ENCODE measurements at places on chromosomes 7 and 10.

DNA sequence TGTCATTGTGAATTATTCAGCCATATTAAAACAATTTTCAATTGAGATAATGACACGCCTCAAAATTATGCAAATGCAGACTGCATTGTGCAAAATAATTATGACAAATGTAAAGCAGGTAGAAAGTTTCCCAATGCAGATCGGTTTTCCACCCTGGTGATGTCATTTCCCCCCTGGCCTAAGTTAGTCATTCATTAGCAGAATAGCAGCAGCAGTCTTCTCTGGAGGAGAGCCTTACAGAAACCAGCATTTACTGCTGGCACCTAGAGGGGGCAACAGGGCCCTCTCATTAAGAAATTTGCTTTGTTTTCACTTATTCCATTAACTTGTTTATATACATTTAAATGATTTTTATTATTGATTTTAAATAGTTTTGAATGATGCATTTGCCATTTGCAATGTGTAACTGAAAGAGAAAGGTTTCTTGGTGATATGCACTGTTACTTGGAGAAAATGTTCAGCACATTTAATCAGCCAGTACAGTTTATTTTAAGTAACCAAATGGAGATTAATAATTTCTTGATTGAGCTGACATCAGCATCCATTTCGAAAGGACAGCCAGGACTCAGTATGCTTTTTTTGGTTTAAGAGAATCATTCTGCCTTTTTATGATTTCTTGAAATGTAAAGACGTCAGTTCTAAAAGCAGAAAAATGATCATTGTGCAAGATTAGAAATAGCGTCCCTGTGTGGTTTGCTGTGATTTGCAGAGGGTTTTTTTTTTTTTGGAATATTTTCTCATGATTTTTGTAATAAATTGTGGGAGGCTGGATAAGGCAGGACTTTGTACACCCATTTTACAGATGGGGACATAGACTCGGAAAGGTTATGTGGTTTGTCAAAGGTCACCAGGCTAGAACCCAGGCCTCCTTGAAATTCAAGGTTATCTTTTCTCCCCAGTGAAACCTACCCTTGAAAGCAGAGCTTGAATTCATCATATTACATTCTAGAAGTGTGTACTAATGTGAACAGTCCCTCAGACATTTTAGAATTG, 3.5 kb downstream of the ARID5B start:
- DNase-seq, result no peak

DNA sequence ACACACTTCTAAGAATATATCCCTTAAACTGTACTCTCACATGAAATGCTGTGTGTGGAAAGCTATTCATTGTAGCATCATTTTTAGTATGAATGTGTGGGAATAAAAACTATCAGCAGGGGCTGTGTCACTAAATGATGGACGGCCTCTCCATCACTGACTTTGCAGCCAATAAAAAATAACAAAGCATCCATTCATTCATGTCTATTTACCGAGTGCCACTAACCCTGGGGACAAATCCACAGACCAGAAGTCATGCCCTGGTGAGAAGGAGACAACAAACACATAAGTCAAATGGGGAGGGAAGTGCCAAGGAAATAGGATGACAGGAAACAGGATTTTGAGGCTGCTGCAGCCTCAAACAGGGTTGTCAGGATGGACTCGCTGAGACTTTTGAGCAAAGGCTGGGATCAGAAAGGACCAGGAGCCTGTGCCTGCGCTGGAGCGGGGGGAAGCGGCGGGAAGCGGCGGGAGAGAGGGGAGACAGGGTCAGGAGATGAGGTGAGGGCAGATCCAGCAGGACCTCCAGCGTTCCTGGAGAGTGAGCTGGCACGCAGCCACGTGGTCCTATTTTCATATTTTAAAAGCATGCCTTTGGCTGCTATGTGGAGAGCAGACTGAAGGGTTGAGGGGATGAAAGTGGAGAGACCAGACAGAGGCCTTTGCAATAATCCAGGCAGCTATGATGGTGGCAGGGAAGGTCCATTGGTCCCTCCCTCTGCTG, 2.2 kb upstream of the NOM1 start:
- no peak for DNase-seq

DNA sequence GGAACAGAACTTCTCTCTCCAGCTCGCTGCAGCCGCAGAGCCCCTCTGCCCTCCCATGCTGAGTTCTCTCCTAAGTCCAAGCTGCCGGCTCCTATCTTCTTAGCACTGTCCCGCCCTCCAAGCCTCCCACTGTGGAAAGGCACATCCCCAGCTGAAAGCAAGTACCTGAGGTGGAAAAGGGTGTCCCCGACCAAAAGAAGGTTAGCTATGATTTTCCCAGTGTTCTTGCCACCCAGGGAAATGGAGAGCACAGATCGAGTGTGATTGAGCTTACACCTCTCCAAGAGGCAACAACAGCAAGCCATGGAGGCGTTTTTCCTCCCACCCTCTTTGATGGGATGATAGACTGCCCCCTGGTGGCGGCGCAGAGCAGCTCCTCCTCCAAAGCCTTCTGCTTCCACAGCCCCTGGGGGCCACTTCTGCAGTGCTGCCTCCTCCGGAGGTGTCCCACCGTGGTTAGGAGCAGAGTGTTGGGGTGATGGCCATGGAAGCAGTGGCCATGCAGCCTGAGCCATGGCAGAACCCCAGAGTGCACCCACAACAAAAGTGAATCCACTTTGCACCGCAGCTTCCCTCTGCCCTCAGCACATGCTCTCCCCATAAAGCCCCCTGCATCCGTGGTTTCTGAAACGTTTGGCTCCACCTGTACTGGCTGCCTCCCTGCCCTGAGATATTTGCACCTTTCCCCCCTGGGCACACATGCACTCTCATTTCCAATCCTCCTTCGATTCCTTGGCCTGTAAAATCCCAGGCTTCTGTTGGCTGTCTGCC, 143.1 kb upstream of the STK17A start:
- DNase-seq, result peak; percentile 84

DNA sequence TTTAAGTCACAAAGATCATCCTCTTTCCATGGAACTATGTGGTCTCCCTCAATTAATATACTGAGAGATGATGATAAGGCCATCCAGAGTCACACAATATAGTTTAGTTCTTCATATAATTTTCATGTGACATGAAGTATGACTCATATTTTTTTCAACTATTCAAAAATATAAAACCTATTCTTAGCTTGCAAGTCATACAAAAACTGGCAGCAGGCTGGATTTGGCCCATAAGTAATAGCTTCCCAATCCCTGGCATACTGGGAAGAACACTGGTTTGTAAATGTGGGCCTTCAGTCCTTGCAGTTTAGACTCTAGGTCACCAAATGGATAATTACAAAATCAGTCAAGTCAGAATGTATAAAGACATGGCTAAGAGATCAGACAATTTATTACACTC, 356.6 kb downstream of the PPP1R3A start:
- no peak for DNase-seq

DNA sequence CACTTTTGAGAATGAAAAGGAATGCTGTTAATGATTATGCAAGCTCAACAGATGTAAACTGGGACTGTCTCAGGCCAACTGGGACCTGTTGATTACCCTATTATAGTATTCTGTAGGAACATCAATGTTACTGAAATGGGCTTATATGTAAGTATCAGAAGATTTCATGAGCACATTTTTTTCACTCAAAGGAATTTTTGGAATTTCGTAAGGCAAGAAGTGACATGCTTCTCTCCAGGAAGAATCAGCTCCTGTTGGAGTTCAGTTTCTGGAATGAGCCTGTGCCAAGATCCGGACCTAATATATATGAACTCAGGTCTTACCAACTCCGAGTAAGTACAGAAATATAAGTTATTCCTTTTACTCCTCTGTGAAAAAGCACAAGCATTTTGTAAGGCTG, 19.2 kb downstream of the NIPSNAP2 start:
- no peak for DNase-seq

- DNase-seq, result no peak
Observed at GRCh38 chr7:67794544-67794943, 797.9 kb downstream of the TYW1 start.

DNA sequence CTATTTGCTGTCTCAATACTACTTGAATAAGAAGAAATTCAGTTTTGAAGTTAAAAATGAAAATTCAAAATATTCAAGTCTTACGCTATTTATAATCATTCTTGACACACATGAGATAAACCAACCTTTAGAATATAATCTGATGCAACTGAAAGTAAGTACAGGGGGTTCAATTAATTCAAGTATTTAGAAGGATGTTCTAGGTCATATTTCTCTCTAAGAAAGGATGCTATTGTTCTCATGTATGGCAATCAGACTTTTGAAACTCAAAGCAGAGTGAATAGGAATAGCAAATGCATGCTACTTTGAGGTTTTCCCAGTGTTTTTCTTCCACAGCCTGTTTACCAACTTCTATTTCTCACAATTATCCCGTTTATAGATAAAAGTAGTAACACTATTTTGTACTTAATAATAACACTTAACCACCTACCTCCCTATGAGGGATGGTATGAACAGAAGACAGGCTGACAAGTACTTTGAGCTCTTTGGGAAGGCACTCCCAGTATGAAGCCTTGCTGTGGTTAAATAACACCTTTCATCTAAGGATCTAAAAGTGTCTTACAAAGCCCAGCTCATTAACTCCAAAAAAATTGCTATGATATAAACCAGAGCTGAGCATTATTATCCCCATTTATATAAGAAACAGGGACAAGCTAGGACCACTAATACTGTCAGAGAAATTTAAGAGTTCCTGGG, 18.0 kb upstream of the SPOCK2 start:
- no peak for DNase-seq

GRCh38 chr7:144827621-144828020, 8.2 kb downstream of the TPK1 start:
- DNase-seq, result no peak

DNA sequence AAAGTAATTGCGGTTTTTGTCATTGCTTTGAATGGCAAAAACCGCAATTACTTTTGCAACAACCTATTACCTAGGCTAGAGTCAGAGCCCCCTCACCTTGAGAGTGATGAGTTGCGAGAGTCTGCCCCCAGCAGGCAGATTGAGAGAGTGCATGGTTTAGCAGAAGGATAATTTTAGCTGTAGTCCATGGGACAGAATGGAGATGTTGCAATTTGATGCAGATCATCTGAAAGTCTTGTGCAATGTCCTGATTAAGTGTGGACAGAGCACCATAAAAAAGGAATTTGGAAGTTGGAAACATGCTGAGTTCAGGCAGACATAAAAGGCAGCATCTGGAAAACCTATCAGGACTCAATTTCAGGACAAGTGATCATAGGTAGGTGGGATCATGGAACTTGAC, 48.7 kb downstream of the GPR141 start:
- peak; percentile 39 for DNase-seq

DNA sequence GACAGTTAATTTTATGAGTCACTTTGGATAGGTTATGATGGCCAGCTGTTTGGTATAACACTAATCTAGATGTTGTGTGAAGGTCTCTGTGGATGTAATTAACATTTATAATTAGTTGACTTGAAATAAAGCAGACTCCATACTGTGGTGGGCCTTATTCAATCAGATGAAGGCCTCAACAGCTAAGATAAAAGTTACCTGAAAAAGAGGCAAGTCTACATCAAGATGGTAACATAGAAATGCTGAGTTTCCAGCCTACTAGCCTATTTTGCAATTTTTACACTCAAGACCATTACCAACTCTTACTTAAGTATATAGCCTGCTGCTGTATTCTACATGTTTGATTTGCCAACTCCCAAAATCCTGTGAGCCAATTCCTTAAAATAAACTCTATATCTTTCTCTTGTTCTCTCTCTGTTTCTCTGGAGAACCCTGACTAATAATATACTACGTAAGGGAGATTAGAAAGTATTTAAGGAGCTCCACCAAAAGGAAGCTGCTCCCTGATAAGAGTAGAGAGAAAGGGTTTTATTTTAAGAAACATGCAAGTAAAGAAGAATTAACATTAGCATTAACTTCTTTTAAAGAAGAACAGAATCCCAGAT, 42.7 kb downstream of the ZNF438 start:
- peak; percentile 11 for DNase-seq

DNA sequence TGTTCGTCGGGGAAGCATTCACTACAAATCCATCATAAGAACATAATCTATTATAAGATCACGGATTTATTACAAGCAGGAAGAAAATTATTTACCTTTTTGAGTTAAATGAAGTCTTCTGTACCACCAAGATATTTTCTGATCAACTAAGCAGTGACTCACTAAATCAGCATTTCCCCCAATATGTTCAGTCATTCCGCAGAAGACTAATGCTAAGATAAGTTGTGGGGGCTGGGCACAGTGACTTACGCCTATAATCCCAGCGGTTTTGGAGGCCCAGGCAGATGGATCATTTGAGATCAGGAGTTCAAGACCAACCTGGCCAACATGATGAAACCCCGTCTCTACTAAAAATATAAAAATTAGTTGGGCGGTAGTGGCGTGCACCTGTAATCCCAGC, 144.2 kb upstream of the EGR2 start:
- DNase-seq, result no peak

DNA sequence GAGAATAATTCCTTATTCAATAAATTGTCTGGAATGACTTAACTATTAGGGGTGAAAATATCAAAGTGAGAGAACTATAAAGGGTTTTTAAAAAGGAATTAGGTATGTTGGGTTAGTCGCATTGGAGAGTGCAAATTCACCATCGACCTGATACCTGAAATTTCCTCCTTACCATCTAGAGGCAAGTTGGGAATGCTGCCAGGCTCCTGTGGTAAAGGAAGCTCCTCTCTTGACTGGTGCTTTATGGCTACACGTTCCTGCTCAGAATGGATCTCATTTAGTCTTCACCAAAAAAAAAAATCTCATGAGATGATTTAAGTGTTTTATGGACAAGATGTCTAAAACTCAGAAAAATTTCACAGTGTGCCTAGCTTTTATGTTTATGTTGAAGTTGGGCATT, 129.8 kb downstream of the EGFR start:
- DNase-seq, result no peak

DNA sequence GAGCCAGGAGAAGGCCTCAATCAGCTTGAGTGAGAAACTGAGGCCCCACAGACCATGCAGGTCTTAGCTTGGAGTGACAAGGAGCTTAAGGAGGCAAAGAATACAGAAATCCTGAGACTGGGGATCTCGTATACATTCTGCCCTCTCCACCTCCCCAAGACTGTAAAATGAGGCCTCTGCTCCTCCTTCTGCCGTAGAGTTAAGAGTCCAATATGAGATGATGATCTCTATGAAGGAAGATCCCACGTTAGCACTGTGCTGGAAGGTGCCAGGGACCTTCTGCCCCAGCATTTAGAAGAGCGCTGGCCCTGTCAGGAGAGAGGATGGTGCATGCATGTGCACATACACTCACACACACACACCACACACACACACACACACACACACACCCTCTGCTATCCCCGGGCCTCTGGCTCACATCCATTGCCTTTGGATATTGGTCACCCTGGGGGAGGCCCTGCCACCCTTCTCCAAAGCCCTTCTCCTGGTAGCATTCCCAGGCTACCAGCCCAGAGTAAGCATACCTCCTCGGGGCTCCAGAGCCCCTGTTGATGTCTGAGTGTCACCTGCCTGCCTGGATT, 15.0 kb downstream of the ZCCHC24 start:
- no peak for DNase-seq

- DNase-seq, result no peak
Observed at GRCh38 chr10:102965311-102965851, 47.3 kb downstream of the CNNM2 start.

DNA sequence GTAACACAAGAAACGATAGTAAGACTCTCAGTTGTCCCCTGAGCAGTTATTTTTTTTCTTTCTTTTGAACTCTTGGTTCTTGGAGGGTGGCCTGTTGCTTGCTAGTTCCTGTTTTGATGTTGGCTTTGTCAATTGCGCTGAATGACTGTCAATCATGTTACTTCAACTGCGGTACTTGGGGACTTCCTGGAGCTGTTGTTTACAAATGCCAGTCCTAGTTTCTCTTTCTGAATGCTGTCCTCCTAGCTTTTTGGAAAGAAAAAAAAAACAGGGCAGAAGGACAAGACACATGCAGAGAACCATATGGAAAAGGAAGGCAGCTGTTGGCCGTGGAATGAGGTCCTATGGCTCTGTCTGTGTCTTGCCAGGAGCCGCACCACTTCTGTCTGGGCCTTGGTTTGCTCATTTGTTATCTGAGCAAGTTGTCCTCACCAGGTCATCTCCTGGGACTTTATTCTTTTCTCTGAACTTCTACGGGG, 7.0 kb upstream of the PDCD4 start:
- DNase-seq, result peak; percentile 67

Measured in erythroblast (primary cell).